ENCODE measurements at places on chromosomes 12 and 14. TPM values are rescaled to one million over a fixed set of nuclear protein-coding genes. Genes with fewer than 3 reads are reported as not detected.

DNA sequence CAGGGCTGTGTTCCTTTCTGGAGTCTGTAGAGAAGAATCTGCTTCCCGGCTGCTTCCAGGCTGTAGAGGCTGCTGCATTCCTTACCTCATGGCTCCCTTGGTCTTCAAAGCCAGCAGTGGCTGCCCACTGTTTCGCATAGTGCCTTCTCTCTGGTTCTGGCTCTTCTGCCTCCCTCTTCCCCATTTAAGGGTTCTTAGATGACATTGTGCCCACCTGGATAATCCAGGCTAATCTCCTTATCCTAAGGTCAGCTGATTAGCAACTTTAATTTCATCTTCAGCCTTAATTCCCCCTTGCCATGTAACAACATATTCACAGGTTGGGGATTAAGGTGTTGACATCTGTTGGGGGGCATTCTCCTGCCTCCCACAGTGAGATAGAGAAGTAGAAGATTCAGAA is 208.6 kb upstream of the TMTC1 start:
- no peak for DNase-seq

DNA sequence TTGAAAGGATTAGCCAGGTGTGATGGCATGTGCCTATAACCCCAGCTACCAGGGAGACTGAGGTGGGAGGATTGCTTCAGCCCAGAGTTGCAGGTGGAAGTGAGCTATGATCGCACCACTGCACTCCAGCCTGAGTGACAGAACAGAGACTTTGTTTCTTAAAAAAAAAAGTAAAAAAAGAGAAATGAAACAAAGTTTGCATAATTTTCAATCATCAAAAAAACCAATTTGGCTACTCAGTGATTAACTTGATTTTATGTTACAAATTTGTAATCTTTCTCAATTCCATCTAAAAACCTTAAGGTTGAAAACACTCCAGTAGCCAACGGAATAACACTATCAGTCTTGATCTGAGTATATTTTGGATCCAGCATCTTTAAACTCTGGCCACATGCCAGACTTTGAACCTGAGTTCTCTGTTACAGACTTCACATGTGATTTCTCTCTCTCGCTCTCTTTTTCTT is 12.6 kb upstream of the DENND5B start:
- no peak for DNase-seq

Gene MORN3
- 0.19 TPM for total RNA-seq

Gene DAO
- not detected for total RNA-seq
